Activated naive CD8-positive, alpha-beta T cell treated with anti-CD3 and anti-CD28 coated beads, Interleukin-2, amount 10 ng/mL, durations not matched to agents 7 days and 5 days (primary cell): ENCODE measurements at places on chromosomes 1 and 21. TPM values are rescaled to one million over a fixed set of nuclear protein-coding genes. Genes with fewer than 3 reads are reported as not detected.

The CDC20 gene
- 107 TPM for total RNA-seq

The PRMT6 gene
- total RNA-seq, result 18.4 TPM

The ARMH1 gene
- total RNA-seq, result 105 TPM

- DNase-seq, result no peak
These were observed 621.0 kb downstream of the NPHP4 start for GRCh38 chr1:5371270-5371669.

- DNase-seq, result no peak
These were observed 17.4 kb upstream of the ARHGEF10L start for GRCh38 chr1:17521946-17522612.

DNA sequence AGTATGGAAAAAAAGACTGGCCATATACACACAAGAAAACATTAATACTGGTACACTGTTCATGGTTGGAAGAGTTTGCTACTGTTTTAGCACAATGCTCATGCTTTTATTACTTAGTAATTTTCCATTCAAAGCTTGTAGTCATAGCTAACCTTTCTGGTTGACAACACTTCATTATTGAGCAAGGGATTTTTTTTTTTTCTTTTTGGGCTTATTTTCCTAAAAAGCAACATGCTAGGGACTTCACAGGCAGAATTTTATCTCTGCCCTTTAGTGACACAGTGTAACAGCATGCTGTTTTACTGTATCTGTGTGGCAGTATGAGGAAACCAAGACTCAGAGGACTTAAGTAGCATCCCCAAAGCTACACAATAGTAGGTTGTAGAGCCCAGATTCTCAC is 58.5 kb downstream of the FGGY start:
- no peak for DNase-seq

- peak; percentile 66 for DNase-seq
These were observed 147.0 kb downstream of the GABPA start for GRCh38 chr21:25881524-25882376.

DNA sequence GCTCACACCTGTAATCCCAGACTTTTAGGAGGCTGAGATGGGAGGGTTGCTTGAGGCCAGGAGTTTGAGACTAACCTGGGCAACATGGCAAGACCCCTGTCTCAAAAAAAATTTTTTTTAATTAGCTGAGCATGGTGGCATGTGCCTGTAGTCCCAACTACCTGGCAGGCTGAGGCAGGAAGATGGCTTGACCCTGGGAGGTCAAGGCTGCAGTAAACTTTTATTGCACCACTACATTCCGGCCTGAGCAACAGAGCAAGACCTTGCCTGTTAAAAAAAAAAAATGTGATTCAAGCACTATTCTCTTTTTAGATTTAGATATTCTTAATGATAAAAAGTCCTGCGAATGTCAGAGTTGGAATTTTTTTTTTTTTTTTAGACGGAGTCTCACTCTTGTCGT is 102.5 kb upstream of the L1TD1 start:
- no peak for DNase-seq

DNA sequence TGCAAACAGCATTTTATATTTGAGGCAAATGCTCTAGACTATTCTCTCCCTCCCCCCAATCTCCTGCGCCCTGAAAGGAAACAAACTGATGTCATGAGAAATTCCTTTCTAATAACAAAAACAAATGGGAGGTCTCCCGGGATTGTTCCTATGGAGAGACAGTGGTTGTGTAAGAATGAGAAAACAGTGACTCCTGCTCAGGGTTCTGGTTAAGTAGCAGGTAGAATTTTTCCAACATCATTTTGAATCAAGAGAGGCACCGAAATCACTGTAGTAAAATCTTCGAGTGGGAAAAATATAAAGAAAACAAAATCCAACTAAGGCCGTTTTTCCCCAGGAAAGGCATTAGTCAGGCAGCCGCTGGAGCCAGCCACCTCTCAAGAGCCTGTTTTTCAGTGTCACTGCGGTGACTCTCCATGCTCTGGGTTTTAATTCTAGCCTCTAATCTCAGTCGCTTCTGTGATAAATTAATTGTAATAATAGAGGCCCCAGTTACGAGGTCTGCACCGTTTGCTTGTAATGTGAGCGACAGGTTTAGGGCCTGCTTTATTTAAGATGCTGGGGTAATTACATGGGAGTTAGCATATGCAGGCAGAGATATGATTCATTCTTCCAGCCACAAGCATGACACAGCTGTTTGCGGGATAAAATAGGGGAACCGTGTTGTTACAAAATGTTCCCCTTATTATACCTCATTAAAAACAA is 80.3 kb downstream of the RNF220 start:
- no peak for DNase-seq

DNA sequence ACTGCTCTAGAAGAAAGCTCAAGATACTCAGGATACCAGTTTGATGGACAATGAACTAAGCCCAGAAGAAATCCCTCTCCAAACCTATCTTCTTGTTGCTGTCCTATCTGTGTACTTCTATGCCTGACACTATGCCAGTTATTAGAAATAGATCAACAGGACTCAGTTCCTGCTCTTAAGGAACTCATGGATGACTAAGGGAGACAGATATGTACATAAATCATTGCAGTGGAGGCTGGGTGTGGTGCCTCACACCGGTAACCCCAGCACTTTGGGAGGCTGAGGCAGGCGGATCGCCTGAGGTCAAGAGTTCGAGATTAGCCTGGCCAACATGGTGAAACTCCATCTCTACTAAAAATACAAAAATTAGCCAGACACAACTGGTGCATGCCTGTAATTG is 42.4 kb upstream of the AK4 start:
- no peak for DNase-seq

DNA sequence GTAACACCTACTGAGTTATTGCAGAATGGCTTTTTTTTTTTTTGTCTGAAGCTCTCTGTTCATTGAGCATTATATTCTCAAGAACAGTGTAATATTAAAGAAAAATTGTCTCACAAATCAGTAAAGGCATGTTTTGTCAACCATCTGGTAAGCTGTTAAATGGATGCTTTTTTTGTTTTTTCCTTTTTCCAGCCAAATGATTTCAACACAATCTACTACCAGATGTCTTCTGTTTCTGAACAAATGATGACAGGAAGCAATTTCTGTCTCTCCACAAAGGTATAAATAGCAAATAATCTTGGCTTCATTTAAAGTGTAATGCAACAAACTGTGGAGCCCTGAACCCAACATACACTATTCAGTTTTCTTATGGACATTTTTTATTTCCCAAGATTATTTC is 78.6 kb upstream of the RGS2 start:
- DNase-seq, result no peak

- no peak for DNase-seq
These were observed 77.8 kb downstream of the KCNK2 start for GRCh38 chr1:215160351-215160750.
